ENCODE measurements at places on chromosomes 1 and 21. TPM values are rescaled to one million over a fixed set of nuclear protein-coding genes. Genes with fewer than 3 reads are reported as not detected.

DNA sequence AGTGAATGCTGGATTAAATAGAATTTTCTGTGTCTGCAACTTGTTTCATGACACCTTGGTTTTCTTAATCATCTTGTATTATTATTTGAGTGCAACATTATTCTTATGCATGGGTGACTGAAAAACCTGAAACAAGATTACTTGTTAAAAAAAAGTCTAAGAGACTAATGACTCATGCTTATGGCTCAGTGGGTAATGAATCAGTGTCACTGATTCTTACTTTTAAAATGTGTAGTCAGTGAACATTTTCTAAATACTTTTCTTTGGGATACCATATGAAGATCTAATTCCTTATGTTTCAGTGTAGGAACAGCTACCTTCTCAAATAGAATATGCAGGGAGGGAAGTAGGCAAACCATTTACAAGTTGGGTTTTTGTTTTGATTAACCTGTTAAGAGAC, 65.5 kb downstream of the PRKAA2 start:
- DNase-seq, result peak; percentile 48

LRRC39 gene
- not detected for total RNA-seq

PALMD gene
- total RNA-seq, result 6.8 TPM

- no peak for DNase-seq
These were observed 117.3 kb downstream of the MAB21L3 start for GRCh38 chr1:116228511-116228910.

- peak; percentile 70 for DNase-seq
These were observed 11.6 kb upstream of the CTRC start for GRCh38 chr1:15426492-15427279.

OBSCN gene
- 14.5 TPM for total RNA-seq

DNA sequence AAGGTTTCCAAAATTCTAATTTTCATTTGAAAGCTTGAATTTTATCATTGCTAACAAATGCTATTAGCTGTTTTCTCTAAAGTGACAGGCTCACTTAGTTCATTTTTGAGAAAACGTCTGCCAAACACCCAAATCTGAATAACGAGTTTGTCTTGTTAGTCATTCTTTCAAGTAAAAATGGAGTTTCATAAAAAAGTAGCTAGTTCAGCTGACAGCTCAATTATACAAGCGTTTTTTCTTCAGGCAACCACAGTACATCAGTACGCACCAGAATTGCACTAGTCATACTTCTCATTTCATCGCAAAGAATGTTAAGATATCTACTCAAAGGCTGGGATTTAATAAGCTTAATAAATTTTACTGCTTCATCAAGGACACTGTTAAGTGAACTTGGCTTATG, 72.3 kb upstream of the SLFNL1 start:
- peak; percentile 17 for DNase-seq

- no peak for DNase-seq
These were observed 595.5 kb downstream of the RWDD3 start for GRCh38 chr1:95829556-95829955.

VANGL2 gene
- not detected for total RNA-seq

DNA sequence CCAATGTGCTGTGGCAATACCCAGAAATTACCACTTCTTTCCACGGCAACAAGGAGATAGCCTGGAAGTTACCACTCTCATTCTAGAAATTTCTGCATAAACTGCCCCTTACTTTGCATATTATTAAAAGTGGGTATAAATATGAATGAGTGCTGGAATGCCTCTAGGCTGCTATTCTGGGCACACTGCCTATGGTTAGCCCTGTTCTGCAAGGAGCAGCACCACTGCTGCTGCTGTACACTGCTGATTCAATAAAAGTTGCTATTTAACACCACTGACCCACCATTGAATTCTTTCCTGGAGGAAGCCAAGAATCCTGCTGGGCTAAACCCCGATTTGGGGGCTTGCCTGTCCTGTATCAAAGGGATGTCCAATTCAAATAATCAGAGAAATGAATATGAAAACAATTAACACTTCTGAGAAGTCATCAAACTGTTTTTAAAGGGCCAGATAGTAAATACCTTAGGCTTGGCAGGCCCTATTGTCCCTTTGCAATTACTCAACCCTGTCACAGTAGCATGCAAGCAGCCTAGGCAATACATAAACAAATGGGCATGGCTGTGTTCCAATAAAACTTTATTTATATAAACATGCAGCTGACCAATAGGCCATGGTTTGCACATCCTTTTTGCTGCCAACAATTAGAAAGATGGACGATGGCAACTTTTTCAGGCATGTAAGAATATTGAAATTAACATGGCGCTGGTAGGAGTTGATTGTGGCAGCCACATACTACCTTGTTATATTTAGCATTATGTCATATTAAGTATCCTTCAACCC, 369.4 kb upstream of the B3GALT2 start:
- no peak for DNase-seq

LCE1A gene
- total RNA-seq, result not detected

FCRLB gene
- total RNA-seq, result 2.9 TPM

FAAH gene
- total RNA-seq, result 0.86 TPM

- no peak for DNase-seq
These were observed 386.7 kb upstream of the ESRRG start for GRCh38 chr1:217109928-217110327.

DNA sequence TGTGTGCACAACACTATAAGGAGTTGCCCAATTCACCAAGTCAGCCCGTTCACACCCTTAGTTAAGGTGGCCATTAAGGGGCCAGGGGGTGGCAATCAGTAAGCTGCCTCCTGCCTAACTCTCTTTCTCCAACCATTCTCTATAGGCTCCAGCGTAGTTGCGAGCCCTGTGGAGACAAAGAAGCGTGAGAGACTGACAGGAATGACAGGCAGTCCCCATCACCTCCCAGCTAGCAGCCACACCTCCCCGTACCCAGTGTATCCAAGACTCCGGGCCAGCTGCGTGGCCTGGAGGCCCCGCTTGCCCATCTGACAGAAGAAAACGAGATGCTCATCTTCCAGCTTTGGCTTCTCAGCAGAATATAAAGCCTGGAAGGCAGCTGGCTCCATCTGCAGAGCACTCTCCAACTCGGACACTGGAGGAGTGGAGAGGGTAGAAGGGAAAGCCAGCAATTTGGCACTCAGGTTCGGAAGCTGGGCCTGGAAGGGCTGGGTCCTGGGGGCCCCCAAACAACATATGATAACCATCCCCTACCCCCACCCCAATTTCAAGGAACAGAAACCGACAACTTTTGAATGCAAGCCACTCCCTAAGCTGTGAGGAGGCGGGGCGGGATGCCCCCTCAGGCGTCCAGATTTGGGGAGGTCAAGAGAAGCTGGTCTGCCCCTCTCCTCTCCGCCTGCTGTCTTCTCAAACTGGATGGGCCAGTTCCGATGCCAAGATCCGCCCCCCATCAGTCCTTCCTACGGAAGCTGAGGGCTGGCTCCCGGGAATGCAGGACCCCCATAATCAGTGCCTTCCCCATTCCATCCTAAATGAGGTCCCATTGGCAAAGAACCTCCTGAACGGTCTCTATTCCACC, 872 bp downstream of the TSTD1 start:
- no peak for DNase-seq

DEDD gene
- 22.5 TPM for total RNA-seq

DNA sequence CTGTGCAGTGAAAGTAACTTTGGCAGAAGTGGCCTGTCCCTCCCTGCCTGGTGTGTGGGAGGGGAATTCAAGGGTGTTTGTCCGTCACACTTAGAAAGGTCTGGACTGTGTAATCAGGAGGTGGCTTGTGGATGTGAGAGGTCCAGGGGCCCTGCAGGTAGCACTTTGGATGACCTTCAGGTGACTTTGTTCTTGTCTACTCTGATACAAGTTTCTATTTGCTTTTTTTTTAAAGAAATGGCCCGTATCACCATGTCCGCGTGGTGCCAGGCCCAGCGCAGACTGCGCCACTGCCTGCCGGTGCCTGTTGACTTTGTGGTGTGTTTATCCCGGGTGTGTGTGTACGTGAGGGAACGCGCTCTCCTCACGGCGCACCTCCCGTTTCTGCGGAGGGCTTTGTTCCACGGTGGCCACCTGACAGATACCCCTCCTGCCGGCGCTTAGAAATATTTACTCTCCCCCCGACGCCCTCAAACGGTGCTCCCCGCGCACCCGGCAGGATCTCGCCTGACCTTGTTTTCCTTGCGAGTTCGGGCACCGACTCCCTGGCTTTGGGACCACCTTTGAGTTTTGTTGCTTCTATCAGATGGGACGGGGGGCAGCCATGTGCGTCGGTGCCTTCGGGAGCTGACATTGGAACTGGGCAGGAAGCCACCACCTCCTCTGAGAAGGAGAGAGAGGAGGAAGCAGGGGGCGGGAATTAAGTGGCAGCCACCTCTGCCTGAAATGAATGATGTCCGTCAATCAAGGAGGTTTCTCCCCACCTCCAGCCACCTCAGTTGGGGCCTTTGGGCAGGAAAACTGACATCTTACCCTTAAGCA, 119.4 kb downstream of the PRDM16 start:
- DNase-seq, result no peak

DNA sequence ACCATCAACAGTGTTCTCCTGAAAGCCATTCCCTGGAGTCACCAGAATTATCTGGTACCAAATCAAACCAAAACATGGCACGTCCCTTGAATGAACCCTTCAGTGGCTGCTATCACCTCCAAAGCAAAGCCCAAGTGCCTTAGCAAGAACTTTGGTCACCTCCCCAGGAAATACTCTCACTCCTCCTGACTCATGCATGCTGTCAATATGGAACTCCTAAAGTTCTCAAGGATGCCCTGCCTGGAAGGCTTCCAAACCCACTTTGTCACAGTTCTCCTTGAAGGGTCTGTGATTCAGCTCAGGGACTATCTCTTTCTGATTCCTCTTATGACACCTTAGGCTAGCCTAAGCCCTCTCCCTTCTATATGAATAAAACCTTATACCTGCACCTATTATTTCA, 146.1 kb upstream of the RUNX1 start:
- DNase-seq, result no peak

- no peak for DNase-seq
These were observed 40.4 kb downstream of the CD55 start for GRCh38 chr1:207361889-207362288.

DNA sequence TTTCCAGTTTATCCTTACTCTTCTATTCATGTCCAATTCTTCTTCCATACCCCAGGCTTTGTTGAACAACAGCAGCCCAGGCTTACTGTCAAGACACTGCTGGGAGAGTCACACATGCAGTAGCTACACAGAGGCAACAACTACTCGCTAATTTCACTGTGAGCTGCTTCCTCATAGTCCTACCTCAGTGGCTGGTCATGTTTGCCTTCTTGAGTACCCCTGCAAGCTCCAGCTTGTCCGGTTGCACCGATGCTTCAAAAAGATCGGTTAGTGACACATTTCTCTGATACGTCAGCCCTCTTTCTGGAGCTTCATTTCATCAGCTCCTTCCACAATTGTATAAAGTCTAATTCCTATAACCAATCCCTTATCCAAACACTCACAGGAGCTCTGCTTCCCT, 246.7 kb upstream of the NFIA start:
- DNase-seq, result no peak

DNA sequence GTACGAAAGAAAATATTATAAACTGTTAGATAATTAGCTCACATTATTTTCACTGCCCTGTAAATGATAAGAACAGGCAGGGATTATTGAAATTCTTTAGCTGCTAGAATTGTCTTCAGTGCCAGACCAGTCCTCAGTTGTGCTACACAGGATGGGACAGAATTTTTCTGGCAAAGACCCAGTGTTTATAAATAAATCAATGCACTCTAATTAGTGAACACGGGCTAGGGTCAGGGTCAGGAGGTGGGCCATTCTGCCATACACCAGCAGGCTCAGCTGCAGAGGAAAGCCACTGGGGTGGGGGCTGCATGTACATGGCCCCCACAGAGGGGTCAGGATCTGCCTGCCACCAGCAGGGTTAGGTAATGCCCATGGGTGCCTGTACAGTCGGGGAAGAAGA, 6.4 kb downstream of the BCAR3 start:
- DNase-seq, result no peak

DNA sequence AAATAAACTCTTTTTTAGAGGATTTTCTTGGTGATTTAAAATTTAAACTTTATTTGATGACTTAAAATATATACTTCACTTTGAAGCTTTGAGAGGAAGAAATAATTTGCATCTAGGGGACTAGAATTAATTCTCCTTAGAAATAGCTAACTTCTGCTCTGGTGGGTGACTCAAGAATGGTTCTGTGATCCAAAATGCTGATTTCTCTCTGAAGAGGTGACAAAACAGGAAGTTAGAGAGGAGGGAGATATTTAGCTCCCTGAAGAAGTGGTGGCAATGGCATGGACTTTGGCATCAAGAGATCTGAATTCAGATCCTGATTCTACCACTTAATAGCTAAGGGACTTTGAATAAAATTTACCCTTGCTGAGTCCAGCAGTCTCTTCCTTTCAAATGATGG, 125.8 kb upstream of the ATP1B1 start:
- no peak for DNase-seq

DNA sequence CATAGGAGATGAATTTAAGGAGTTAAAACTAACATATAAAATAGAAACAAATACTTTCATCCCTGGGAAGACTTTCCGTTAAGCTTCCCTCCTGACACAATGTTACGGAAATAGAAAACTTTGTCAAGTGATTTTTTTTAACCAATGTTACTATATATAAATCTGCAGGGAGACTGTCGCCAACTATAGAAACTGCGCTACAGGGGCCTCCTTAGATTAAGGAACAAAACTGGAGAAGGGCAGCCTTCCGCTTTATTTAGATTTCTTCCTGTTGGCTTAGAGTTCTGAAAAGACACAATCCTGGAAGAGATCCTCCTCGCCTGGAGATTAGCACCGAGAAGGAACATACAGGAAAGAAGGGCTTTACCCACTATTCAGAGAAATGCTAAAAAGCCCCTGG, 1.5 kb downstream of the MGST3 start:
- DNase-seq, result no peak

C1orf53 gene
- 5.6 TPM for total RNA-seq

GRCh38 chr1:15046487-15047165, 106.9 kb upstream of the TMEM51 start:
- DNase-seq, result peak; percentile 86

GNPAT gene
- total RNA-seq, result 53.1 TPM

PLXNA2 gene
- total RNA-seq, result 1.9 TPM

DNA sequence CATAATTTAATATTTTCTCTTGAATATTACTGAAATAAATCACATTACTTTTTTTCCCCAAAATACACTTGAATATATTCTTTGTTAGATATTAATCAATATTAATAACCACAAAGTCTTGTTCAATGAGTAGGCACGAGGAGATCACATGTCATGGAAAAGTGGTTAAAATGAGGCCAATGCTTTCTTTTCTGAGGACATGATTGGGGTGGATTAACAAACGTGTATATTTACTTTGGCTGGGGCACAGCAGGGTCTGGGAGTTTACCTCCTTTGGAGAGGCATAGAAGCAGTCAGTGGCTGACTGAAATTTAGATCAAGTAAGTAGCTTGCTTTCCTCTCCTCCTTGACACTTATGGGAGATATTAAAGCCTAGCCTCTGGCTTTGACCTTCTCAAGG, 664.3 kb upstream of the B3GALT2 start:
- DNase-seq, result no peak
